ENCODE measurements at places on chromosomes 2 and 18. TPM values are rescaled to one million over a fixed set of nuclear protein-coding genes. Genes with fewer than 3 reads are reported as not detected.

DNA sequence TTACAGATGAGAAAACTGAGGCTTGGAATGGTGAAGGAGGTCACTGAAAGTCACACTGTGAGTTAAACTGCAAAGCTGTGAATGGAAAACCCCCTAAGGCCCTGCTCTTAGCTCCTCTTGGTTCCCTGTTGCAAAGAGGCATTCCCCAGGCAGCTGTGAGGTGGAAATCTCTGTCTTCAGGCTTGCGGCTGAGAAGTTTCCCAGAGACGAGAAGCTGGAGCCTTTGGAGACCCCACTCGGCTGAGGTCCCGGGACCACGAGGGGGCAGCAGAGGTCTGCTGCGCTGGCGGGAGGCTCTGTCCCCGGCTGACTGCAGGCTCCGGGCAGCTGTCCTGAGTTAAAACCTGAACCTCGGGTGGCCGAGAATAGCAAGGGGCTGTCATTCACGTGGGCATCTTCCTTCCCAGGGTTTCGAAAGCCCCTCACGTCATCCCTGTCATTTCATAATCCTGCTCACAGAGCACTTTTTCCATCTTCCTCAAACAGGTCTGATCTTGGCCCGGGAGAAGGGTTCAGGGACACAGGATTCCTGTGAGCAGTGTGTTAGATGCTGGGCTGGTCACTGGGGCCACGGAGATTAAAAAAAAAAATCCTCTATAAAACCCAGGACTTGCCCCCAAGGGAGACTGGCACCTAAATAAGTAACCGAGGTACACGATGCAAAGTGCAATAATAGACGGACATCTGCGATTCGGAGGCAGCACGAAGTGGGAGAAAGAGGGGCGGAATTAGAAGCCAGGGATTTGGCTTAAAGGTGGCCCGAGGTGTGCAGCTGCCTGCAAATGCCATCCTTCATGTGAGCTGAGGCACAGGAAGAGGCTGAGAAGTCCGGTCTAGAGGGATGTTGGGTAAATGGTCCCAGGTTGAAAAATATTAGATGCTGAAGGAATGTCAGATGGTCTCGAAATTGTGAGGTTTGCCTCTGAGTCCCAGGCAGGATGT is 24.6 kb upstream of the ATOH8 start:
- peak; percentile 91 for DNase-seq

DNA sequence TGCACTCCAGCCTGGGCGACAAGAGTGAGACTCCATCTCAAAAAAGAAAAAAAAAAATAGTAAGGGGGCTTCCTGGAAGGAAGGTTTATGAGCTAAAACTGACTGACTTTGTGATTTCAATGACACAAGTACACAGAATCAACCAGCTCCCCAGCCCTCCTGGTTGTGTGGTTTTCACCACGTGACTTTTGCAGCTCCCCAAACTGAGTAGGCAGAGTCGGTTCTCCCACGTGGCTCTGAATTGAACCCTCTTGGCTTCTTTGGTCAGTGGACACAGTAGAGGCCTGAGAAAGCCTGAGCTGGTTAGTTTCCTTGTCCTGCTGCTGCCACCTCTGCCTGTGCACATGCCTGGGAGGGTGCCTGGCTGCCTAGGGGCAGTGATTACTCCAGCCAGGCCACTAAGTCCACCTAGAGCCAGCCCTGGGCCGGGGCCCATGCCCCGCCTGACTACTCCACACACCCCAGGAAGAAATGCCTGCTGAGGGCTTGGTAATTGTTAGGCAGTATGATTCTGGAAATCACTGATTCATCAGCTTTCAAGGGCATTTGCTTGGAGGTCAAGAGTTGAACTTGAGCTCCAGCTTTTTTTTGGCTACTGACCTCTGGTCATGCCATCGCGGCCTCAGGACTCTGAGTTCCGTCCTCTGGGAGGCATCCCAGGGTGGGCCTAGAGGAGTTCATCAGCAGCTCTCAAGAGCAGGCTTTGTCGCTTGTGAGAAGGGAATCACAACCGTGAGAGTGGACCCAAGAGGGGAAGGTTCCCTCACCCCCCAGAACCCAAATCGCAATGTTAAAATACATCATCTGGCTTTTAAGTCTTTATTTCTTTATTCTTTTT is 431.9 kb upstream of the HS6ST1 start:
- no peak for DNase-seq

DNA sequence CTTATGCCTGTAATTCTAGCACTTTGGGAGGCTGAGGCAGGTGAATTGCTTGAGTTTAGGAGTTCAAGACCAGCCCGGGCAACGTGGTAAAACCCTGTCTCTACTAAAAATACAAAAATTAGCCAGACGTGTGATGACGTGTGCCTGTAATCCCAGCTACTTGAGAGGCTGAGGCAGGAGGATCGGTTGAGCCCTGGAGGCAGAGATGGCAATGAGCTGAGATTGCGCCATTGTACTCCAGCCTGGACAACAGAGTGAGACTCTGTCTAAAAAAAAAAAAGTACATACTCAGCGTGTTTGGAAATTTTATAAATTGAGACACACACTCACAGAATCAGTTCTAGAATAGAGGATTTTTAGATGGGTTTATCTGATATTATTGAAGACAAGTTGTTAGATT is 17.1 kb upstream of the GIGYF2 start:
- DNase-seq: no peak

DNA sequence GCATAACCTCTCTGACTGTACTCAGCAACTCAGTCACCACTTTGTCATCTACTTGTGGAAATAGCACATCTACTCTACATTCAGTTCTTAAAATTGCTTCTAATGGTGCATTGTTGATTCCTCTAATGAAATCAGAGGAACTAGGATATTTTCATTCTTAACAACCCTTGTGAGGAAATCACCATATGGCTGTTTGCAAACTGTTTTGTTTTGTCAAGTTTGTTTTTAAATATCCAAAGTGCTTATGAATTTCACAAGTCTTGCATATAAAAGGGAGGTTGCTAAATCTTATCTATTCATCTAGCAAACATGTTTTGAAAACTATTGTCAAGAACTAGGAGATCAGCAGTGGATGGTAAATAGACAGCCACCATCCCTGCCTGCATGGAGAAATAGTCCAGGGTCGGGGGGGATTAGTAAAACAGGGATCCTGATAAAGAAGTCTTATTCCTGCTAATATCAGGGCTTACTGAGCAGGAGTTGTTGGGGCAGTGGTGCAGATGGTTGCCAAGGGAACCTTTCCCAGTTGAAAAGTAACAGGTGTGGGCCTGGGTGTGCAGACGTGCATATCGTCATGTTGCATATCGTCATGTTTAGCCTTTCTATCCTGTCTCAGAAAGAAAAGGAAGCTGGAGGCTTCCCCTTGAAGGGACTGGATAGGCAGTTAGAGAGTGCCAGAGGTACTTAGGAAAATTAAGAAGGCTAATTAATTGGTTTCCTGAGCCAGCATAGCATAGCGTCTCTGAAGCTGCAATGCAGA is 7.5 kb upstream of the MYO3B start:
- no peak for DNase-seq

DNA sequence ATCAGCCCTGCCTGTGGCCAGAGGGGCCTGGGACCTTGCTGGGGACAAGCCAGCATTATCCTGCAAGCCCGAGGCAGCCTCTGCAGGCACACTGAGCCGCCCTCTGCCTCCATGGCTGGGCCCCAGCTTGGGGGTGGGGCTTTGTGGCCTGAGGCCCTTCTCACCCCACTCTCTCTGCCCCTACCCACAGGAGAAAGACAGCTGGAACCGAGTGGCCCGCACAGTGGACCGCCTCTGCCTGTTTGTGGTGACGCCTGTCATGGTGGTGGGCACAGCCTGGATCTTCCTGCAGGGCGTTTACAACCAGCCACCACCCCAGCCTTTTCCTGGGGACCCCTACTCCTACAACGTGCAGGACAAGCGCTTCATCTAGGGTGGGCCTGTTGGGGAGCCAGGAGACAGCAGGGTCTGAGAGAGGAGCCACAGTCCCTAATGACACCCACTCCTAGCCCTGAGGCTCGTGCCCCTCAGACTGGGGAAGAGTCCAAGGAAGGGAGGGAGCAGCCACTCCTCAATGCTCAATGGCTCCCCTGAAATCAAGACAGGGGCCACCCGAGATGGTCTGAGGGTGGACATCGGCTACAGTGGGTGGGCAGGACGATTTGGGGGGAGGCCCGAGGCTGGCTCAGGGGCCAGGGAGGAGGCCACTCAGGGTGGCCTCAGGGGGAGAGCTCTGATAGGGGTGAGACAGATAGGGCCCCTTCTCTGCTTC is 4.4 kb upstream of the CHRNG start:
- DNase-seq: no peak

Gene HTR2B
- 0.44 TPM for total RNA-seq

Gene CPLX4
- total RNA-seq: not detected

Gene BOLL
- total RNA-seq: not detected

Gene CD8B2
- 0.65 TPM for total RNA-seq

Measured in ureter (tissue), 1 donor.